AG10803 (cell line): ENCODE measurements at places on chromosomes 16 and 17.

DNA sequence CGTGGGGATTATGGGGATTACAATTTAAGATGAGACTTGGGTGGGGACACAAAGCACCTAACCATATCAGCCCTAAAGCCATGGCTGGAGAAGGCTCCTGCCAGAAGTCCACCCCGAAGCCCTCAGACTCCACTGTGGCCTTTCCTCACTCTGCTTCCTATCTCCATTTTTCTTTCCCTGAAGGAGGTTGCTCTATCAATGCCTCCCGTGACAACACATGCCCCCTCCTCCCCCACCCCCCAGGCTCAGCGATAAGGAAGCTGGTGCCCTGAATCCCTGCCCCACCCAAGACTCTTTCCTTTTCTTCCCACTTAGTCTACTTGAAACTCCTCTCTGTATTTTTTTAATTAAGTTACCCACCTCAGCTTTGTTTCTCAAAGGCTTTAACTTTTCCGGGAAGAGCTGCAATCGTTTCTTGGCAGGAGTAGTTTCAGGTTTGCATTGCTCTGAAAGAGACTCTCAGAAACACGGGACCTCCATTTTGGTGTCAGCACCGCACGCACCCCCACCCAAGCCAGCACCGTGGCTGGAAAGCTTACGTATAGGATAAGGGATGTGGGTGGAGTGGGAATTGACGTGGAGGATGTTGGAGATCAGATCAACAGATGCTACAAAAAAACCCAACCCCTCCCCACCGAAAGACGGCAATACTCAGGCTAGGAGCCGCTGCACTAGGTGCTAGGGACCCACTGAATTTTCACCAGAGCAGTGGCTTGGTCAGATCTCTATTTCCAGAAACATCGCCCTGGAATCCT lies 15.2 kb upstream of the CA4 start:
- peak; percentile 49 for DNase-seq

DNA sequence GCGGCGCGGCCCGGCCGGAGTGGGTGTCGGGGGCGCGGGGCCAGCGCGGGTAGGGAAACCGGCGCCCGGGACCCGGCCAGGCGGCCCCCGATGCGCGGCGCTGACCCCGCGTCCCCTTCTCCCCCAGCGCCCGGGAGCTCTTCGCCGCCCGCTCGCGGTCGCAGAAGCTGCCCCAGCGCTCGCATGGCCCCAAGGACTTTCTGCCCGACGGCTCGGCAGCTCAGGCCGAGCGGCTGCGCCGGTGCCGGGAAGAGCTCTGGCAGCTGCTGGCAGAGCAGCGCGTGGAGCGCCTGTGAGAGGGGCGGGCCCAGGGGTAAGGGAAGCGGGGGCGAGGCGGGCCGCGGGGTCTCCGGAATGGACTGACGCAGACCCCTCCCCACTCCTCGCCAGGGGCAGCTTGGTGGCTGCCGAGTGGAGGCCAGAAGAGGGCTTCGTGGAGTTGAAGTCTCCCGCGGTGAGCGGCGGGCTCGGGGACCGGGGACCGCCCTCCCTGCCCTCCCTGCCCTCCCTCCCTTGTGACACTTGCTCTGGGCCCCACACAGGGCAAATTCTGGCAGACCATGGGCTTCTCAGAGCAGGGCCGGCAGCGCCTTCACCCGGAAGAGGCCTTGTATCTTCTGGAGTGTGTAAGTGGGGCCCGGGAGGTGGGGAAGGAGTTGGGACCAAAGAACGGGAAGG lies 430 bp downstream of the TSEN54 start:
- peak; percentile 16 for DNase-seq

- DNase-seq: no peak
These were observed 486.5 kb downstream of the TMEM114 start for GRCh38 chr16:8103649-8104289.

- DNase-seq: no peak
These were observed 359.6 kb upstream of the CCL2 start for GRCh38 chr17:33895491-33895890.

GRCh38 chr16:88896238-88897070 lies 30.0 kb upstream of the PABPN1L start:
- no peak for DNase-seq

- no peak for DNase-seq
These were observed 223.5 kb downstream of the CCDC182 start for GRCh38 chr17:57521606-57522005.

GRCh38 chr17:77206158-77206956 lies 65.6 kb downstream of the SEC14L1 start:
- no peak for DNase-seq

DNA sequence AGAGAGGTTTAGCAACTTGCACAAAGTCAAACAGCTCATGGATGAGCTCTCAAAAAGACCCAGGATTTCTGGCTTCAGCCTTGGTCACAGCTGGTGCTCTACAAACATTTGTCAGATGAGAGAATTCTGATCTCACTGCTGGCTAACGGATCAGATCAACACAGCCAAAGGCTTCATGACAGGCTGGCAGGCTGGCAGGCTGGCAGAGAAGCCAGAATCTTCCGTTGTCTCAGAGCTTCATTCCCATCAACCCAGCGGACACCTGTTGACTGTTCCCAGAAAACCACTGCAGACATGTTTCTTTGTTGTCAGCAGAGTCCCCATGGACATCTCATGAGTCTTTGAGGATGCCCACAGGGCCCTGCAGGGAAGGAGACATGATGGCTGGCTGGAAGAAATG lies 303.8 kb upstream of the ASIC2 start:
- no peak for DNase-seq

GRCh38 chr16:81544700-81545271 lies 100.2 kb downstream of the CMIP start:
- peak; percentile 61 for DNase-seq

DNA sequence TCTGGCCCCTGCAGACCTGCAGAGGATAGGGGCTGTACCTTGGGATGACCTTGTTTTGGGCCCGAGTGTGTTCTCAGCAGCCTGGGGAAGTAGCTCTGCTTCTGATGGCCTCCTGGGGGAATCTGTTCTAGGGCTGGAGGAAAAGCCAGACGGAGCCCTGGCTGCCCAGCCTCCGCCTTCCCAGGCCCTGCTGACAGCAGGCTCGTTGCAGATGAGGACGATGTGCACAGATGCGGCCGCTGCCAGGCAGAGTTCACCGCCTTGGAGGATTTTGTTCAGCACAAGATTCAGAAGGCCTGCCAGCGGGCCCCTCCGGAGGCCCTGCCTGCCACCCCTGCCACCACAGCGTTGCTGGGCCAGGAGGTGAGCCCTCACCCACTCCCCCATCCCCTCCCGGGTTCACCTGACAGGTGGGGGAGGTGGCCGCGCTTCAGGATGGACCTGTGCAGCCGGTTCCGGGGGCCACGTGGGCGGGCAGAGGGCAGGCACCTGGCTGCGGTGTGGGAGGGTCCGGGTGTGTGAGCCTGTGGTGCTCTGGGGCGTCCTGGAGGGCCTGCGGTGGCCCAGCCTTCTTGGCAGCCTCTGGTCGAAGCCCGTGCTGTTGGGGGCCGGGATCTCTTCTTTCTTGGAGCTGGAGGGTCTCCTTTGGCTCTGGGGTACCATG lies 4.9 kb downstream of the E4F1 start:
- no peak for DNase-seq

- DNase-seq: peak; percentile 4
These were observed 2.6 kb downstream of the ERI2 start for GRCh38 chr16:20803561-20804214.

GRCh38 chr17:32927724-32928585 lies at the start of gene TMEM98:
TSS of gene TMEM98 (plus strand) at chr17:32928153. CDS start at chr17:32931529, 3,376 bp downstream.
- peak; percentile 29 for DNase-seq

- no peak for DNase-seq
These were observed 83.4 kb downstream of the ASIC2 start for GRCh38 chr17:33209671-33210070.

DNA sequence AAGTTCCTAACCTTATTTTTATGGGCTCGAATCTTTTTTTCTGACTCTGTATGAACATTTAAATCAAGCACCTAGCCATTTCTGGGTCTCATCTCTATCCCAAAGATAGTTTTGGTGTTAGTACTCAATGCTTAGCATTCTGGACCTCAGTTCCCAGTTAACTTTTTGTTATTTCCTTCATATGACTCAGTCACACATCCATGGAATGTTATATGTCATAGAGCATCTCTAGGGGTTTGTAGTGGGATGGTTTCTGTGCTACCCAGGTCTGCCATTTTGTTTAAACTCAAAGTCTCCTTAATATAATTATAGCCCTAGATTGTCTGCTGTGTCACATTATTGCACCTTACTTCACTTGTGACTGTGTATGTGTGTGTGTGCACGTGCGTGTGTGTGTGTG lies 90.1 kb downstream of the EFCAB13 start:
- peak; percentile 6 for DNase-seq

DNA sequence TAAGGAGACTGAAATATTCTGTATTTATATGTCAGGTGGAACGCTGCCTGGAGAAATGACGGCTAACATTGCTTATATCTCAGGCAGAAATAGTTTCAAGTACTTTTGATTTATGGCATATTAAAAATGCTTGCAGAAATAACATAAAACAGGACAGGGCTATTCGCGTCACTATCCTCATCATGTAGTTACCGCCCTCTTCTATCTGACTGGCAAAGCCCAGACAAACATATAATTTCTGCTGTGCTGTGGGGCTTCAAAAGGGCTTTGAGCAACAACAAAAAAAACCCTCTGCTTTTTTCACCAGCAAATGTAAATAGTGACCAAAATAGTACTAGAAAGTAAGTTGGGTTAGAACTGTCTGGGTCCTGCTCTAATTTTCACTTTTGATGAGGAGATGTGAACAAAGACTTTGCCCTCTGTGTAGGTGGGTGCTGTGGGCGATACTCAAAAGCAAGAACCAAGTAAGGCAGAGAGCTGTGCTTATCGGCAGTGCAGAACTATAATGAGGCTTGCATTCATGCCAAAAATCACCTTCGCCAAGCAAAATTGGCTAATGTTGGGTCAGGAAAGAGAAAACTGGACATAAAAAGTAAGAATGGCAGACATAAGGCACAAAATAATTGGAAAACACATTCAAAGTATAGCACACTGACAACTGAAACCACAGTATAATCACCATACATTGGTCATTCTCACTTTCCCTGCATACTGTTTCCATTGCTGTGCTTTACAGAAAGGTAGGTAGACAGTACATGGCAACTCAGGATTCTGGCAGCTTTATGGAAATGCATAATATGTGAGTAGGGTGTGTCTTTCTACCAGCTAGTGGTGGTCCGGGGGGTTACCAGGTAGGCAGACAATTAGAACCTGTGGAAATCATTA lies 151.2 kb upstream of the AXIN2 start:
- no peak for DNase-seq

- peak; percentile 12 for DNase-seq
These were observed at the start of gene NECAB2 for GRCh38 chr16:83967838-83968305. TSS of gene NECAB2 (plus strand) at chr16:83968244. CDS start at chr16:83968649, 405 bp downstream.

DNA sequence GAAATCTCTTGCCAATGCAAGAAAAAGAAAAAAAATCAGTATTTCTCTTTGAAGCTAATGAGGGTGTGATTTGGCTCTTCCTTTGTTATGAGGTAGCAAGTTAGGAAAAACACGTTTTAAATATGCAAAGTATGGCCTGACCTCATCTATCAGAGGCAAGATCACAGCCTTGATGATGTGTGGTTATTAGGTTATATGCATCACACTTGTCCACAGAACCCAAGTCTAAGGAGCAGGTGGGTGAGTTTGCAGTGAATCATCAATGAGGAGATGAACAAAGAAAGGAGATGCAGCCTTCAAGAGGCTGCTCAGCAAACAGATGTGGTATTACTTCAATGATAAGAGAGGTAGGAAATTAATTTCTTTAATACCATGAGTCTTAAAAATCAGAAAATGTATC lies 594.8 kb upstream of the CDH5 start:
- DNase-seq: no peak

DNA sequence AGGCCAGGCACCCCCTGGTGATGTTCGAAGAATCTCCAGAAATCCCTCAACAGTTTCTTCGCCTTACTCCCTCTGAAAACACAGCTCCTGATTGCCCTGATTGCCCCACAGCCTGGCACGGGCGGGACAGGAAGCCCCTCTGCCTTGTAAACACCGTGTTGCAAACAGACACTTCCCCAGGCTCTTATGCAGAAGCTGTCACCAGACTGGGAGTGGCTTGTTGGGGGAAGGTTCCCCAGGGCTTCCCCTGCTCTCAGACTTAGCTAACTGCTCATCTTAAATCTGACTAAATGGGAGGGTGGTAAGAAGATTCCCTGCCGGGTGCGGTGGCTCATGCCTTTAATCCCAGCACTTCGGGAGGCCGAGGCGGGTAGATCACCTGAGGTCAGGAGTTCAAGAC lies 11.2 kb downstream of the PIK3R5 start:
- DNase-seq: no peak

- DNase-seq: no peak
These were observed 3.6 kb downstream of the CLUH start for GRCh38 chr17:2707721-2708584.

DNA sequence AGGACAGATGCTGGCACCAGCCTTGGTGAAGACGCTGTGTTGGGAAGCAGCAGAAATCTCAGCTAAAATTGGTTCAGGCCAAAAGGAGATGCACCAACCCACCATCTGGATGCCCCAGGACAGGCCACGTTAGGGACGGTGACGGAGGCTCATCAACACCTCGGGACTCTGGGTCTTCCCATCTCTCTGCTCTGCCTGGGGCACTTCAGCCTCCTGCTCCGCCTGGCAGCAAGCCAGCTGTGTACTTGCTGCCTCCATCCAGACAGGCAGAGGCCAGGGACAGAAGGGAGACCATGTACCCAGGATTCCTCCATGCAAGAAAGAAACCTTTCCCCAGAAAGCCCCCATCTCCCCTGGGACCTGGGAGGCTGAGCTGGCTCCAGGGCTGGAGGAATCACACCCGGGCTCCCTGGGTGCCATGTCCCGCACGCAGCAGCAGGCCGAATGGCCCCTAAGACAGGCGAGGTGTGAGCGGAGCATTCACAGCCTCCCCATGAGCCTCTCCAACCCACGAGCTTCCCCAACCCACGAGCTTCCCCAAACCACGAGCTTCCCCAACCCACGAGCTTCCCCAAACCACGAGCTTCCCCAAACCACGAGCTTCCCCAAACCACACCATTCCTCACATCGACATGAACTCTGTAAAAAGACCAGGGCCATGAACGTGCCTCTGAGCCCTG lies 274.5 kb downstream of the C16orf95 start:
- no peak for DNase-seq

GRCh38 chr17:44642834-44643233 lies 13.4 kb upstream of the MEIOC start:
- peak; percentile 46 for DNase-seq

- DNase-seq: peak; percentile 99
These were observed 51.7 kb upstream of the MTSS2 start for GRCh38 chr16:70737377-70738082.

- DNase-seq: no peak
These were observed 1.0 kb upstream of the CPD start for GRCh38 chr17:30377574-30378240.

DNA sequence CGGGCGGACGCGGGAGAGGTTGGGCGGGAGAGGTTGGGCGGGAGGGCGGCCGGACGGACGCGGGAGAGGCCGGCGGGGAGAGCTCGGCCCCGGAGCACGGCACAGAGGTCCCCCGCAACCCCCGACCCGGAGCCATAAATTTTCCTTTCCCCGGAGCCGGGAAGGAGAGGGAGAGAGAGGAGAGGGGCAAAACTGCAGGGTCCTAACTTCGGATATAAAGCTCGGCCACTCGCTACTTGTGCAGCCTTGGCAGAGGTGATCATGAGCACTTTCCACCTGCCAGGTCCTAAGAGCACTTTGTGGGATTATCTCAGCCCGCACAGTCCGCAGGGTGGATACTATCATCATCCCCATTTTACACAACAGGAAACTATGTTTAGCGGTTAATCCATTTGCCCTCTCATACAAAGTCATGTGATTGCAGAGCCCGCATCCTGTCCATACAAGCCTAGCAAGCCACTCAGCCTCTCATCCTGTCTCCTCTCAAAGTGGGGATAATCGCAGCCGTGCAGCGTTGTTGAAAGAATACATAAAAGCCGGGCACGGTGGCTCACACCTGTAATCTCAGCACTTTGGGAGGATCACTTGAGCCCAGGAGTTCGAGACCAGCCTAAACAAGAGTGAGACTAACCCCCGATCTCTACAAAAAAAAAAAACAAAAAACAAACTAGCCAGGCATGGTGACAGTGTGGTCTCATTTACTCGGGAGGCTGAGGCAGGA lies 780 bp upstream of the DCAKD start:
- peak; percentile 34 for DNase-seq
